DMS53 (cell line): ENCODE measurements at places on chromosomes 3 and 15.

GRCh38 chr3:187742351-187743171 is 2.7 kb downstream of the BCL6 start:
- DNase-seq: no peak

- DNase-seq: no peak
Observed at GRCh38 chr15:31156808-31157207, 55.3 kb upstream of the TRPM1 start.

- no peak for DNase-seq
Observed at GRCh38 chr3:182905623-182906022, 74.7 kb downstream of the DCUN1D1 start.

- DNase-seq: no peak
Observed at GRCh38 chr3:119653876-119654275, 6.5 kb downstream of the POPDC2 start.

GRCh38 chr3:37221407-37221806 is 47.0 kb upstream of the LRRFIP2 start:
- peak; percentile 21 for DNase-seq

GRCh38 chr15:44215594-44215993 is 20.5 kb upstream of the FRMD5 start:
- peak; percentile 45 for DNase-seq

DNA sequence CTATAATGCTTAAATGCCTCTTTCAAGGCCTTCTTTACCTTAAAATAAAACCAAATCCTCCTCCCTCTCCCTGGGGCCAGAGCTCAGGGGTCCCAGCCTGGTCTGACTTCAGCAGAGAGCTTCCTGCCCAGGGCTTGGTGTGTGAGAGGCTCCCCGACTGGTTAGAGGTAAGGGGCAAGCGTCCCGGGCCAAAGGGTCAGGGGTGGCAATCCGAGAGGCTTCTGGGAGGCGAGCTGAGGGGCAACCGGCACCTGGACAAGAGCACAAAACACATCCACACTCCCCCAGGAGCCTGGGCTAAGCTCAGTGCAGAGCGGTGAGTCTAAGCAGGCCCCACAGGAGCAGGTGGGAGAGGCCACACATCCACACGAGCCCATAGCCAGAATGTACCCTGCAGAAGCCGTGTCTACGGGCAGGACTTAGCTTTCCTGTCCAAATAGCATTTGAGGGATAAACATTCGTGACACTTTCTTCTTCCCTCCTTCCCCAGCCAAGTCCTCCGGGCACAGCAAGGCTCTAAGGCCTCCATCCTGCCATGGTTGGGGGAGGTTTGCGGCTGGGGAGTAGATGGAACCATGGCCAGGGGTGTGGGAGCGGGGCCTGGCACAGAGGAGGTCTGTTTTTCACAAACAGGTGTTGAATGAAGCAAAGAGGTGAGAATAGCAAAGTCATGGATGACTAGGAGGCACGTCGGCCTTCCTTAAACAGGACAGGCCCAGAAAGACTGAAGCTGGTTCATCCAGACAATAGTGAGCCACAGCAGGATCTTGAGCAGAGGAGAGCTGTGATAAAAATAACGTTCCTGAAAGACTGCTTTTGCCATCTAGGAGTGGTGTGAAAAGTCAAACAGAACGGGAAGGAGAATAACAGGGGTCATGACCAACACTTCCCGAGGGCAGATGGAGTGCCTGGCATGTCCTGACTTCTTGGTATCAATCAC is 98.7 kb upstream of the IQSEC1 start:
- DNase-seq: no peak

GRCh38 chr3:183710231-183710630 is 12.6 kb downstream of the YEATS2 start:
- no peak for DNase-seq

- DNase-seq: no peak
Observed at GRCh38 chr3:55662683-55663082, 175.6 kb upstream of the WNT5A start.

DNA sequence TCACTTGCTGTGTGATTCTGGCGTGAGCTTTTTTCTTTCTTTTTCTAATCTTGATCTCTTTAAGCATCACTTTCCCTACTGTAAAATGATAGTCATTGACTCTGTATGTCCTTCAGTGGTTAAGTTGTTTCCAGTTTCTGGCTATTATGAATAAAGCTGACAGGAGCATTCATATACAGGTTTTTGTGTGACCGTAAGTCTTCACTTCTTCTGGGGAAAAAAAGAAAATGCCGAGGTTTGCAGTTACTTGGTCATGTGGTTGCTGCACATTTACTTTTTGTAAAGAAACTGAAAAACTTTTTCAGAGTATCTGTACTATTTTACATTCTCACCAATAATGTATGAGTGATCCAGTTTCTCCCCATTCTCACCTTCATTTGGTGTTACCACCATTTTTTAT is 247.4 kb upstream of the RBMS3 start:
- DNase-seq: no peak

GRCh38 chr3:147356145-147356908 is 50.0 kb downstream of the ZIC4 start:
- no peak for DNase-seq

DNA sequence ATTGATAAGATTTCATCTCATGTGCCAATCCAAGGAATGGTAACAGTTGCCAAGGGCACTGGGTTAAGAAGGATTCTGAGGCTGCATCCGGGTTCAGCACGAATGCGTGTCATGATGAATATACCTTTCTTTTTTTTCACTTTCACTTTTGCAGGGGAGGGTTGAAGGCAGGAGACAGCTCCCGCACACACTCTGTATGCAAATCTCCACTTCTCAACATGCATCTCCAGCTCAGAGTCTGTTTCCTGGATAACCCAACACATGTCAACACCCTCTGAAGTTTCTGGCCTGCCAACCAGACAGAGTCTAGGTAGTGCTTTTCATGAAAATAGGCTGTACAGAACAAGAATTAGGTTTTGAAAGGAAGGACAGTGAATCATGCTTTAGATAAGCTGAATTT is 21.6 kb downstream of the B4GALT4 start:
- no peak for DNase-seq

DNA sequence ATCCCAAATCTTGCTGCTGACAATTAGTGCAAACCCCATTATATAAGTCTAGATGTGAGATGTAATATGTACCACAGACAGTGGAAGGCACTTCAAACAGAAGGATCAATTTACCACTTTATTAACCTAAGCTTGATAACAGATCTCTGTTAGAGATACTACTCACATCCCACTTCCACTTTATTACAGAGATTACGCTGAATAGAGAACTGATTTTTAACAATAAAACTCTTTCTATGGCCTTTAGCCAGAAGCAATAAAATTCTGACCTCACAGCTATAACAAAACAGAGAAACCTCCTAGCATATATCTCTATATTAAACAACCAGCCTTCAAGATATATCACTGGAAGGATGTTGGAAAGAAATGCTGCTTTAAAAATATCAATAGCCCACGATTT is 517.7 kb downstream of the MAGI1 start:
- DNase-seq: no peak

DNA sequence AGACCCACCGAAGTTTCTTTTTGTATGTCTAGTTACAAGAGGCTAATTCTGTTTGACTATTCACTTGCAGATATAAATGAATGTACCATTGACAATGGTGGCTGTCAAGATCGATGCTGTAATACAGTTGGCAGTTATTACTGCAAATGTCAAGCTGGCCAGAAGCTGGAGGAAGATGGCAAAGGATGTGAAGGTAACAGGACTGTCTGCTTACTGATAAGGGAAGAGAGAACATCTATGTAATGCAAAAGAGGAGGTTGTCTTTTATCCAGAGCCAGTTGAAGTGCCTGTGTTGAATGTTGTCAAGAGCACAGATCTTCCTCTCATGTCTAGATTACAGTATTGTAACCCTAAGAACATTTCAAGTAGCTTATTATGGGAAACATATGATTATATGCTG is 549.5 kb upstream of the GOLIM4 start:
- no peak for DNase-seq

- no peak for DNase-seq
Observed at GRCh38 chr15:39698444-39699390, 83.9 kb downstream of the FSIP1 start.

- DNase-seq: peak; percentile 23
Observed at GRCh38 chr3:3798631-3799113, 559 bp upstream of the LRRN1 start.

DNA sequence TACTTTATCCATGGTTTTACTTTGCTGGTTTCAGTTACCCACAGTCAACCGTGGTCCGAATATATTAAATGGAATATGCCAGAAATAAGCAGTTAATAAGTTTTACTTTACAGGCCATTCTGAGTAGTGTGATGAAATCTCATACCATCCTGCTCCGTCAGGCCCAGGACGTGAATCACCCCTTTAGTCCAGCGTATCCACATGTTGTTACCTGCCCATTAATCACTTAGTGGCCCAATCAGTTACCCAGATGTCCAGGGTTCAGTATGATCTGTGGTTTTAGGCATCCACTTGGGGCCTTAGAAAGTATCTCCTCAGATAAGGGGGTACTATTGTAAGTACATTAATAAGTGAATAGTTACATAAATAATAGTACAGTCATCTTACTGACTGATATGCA is 88.0 kb downstream of the TTBK2 start:
- no peak for DNase-seq

GRCh38 chr3:151567477-151567876 is 106.6 kb upstream of the IGSF10 start:
- no peak for DNase-seq

DNA sequence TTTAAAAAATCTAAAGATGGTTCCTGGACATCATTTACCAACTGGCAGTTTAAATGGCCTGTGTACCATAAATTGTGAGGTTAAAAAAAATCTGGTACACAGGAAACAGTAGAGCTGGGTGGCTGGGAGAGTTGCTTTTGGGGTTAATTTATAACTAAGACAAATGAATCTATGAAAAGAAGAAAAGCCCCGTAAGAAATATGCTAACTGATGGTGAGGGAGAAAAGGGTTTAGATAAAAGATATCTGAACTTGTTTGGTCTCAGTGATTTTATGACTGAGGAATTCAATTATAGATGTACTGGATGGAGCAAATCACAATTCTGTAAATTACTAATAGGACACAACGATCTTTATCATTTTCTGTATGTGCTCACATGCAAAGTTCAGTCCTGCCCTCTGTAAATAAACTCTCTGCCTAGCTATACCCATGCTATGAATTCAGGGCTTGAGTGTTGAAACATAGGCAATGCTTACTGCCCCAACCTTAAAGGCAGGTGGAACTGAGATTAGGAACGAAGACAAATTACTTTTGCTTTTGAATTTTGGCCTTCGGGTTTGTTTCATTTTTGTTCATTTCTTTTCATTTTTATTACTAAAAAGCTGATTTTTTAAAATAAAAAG is 28.0 kb downstream of the PPARG start:
- peak; percentile 19 for DNase-seq

DNA sequence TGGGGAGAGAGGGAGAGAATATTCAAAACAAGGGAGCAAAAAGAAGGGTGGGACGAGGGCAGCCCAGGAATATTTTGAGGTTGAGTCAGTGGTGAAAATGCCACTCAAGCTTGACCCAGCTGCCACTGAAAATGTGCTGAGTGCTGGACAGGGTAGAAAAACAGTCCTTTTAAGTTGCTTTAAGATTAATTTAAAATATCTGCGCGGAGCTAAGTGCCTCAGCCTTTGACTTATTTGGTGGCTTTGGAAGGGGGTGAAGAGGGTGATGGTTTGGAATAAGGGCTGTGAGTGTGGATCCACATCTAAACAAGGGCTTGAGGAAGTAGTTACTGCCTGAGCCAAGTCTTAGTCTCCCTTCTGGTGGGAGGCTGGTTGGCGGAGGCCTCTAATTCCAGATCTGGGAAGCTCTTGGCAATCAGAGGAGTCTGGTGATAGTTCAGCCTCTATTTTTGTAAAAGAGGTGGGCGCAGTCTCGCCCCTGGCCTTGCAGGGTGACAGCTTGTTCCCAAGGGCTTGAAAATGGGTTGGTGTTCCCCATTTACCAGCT is 280.8 kb upstream of the ROPN1 start:
- DNase-seq: no peak

DNA sequence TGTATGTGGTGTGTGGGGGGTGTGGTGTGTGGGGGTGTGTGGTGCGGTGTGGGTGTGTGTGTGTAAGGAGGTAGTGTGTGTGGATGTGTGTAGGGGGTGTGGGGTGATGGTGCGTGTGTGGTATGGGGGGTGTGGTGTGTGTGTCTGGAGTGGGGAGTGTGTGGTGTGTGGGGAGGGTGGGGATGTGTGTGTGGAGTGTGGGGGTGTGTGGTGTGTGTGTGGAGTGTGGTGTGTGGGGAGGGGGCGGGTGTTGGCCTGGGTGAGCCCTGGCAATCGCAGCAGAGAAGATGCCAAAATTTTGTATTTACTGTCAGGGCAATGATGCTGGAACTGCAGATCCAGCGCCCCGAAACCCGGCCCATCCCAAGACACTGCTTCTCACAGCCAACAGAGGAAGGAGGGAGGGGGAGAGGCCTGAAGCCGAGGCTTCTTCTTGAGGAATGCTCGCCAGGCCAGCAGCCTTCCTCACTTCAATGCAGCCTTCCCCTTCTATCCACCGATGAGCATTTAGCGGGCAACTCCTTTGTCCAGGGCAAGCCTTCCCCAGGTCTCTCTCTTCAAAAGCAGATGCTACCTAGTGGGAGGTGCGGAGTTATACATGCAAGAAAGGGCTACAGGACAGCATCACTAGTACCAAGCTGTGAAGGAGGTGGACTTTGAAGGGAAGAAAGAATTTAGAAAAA is 11.9 kb upstream of the SRP14 start:
- DNase-seq: peak; percentile 37

DNA sequence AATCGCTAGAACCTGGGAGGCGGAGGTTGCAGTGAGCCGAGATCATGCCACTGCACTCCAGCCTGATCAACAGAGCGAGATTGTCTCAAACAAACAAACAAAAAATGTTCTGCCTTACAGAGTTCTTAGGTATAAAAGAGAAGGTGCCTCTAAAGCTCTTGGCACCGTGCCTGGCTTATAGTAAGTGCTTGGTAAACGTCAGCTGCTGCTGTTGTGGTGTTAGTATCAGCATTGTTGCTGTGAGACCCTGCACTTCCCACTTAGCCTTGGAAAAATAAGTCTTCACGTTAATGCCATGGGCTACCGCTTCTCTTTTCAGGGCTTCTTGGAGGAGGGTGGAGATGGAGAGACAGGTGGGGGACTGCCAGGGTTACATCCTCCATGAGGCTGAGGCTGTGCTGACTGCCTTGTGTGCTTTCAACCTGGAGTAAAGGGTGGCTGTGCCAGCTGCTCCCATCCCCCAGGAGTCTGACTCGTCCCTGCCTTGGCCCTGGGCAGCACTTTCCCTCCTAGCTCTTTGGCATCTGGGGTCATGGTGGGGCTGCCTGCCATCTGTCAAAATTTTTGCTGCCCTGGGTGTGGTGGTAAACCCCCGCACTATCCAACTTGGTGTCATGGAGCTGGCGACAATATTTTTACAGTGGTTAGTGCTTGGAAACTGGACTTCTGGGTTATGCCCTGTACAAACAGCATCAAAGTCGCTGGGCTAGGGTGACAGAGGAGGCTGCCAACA is 17.8 kb downstream of the FLNB start:
- peak; percentile 89 for DNase-seq

GRCh38 chr3:119596398-119596797 is 1.3 kb upstream of the PLA1A start:
- DNase-seq: no peak

GRCh38 chr3:181212271-181212670 is 222.7 kb upstream of the DNAJC19 start:
- no peak for DNase-seq

GRCh38 chr15:48865370-48866079 is 12.4 kb upstream of the EID1 start:
- no peak for DNase-seq

GRCh38 chr15:41891226-41891625 is 2.6 kb downstream of the SPTBN5 start:
- peak; percentile 30 for DNase-seq

GRCh38 chr3:159879598-159879997 is 109.0 kb upstream of the IL12A start:
- DNase-seq: no peak

- no peak for DNase-seq
Observed at GRCh38 chr15:33735143-33735542, 233.2 kb upstream of the CHRM5 start.

GRCh38 chr3:73056014-73056844 is 5.2 kb upstream of the EBLN2 start:
- DNase-seq: peak; percentile 46
